A172 (cell line): ENCODE measurements at places on chromosomes 3 and 15. TPM values are rescaled to one million over a fixed set of nuclear protein-coding genes. Genes with fewer than 3 reads are reported as not detected.

DNA sequence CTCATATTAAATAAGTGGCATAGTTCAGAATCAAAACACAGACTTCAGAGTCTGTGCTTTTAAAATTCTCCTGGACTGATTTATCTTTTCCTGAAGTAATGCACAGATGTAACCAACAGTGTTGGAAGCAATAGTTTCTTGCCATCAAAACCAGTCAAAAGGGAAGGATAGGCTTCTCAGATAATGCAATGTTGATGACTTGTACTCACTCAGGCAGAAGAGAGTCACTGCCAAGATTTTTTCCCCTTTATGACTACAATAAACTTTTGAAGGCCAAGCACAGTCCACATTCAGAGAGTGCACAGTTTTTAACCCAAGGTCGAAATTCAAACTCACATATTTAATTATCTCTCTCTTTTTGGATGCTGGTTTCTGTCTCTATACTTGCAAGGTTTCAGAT is 305.0 kb upstream of the SGO1 start:
- DNase-seq = no peak

TM4SF18 gene
- total RNA-seq = 0.45 and 2.1 TPM in 2 replicates

TTLL13 gene
- not detected in 2 replicates for total RNA-seq

DNA sequence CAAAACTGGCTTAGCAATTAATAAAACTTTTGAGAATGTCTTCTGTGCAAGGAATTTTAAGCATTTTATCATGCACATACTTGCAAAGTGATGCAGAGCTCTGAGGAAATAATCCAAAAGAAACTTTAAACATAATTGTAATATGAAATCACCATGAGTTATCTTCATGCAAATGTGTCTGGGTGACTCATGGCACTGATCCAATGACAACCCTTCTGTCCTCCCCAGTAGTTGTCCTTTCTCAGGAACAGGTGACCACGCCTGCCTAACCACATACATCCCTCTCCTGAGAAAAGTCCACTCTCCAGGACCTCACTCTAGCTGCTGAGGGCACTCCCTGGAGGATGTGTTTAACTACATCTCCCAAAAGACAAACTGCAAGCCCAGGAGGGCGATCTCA is 530.6 kb upstream of the IL12A start:
- DNase-seq = peak; percentile 100

PLS1 gene
- 6.6 and 7.0 TPM in 2 replicates for total RNA-seq

HYAL1 gene
- total RNA-seq = 0.72 and 2.3 TPM in 2 replicates

DNA sequence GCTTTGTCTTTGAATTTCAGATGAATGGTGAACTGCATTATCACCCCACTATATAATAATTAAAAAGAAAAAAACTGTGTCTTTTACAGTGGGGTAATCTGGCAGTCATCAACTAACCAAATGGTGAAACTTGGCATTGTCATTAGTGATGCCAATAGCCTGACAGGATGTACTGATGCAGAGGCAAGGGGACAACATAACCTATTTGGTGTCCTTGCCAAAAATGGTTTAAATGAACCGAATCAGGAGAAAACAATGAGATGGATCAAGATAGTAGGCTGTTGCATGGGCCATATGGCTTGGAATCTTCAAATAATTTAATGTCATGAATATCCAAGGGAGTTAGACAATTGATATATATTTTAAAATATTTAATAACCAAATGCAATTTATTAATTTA is 738.7 kb downstream of the FHIT start:
- no peak for DNase-seq

- peak; percentile 93 for DNase-seq
Measured at GRCh38 chr15:78212546-78213424, 21.6 kb downstream of the ACSBG1 start.

ZNF662 gene
- not detected in 2 replicates for total RNA-seq

GRCh38 chr3:32420126-32421038 is 28.7 kb downstream of the CMTM7 start:
- DNase-seq = peak; percentile 94

DNA sequence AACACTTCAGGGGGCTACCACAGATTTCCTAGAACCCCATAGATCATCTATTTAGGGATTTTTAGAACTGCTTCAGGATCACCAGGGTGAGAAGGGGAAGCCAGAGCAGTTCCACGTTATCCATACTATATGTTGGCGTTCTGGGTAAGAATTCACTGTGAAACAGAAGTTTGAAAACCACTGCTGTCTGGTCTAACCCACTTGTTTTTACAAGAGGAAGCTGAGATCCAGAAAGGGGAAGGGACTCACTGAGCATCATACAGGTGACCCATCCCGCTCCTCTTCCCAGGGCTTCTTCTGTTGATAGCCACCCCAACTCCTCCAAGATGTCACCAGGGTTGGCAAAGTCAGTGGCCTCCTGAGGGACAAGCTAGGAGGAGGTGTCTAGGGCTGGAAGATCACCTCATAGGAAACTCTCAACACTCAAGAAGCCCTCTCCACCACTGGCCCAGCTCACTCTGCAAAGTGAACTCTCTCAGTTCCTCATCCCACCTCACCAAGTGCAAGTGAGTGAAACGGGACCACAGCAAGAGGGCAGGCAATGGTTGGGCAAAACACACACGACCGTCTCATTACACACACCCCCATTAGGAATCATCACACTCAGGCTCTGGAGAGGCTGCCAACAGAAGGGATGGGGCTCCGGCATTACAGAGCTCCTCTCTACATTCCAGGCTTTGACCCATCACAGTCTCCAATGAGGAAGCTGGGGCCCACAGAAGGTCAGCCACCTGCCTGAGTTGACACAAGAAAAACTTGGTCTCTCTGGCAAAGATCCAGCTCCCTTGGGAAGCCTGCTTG is 1.8 kb downstream of the DAPK2 start:
- no peak for DNase-seq

DNA sequence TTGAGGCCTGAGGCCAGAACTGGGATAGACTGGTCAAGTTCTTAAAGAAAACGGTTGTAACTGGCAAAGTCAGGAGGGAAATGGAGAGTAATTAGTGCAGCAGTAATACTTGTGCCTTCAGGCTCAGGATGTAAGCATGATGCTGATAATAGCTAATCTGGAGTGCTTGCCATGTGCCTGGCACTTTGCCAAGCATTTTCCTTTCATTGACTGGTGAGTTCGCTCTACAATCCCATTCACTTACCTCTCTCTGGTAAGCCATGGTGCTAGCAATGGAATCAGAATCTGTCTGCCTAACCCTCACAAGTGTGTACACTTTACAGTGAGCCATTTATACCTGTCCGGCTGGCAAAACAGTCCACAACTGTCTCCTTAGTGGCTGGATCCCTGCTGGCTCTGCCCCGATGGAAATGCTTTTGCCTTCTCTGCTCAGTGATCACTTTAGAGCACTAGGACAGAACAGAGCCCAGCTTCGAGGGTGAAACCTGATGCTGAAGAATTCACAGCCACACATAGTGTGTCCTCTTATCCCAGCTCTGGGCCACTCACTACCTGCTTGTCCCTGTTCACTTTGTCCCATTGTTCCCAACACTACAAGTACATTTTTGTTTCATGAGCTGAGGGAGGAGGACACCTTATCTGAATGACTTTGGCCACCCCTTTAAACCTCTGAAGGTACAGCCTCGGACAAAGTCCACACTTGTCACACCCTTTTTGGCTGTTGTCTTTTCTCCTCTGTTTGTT is 10.3 kb downstream of the CHP1 start:
- no peak for DNase-seq

TOPAZ1 gene
- not detected in 2 replicates for total RNA-seq

GRCh38 chr3:171190668-171191067 is 164.1 kb upstream of the SLC2A2 start:
- peak; percentile 76 for DNase-seq

SERINC4 gene
- total RNA-seq = not detected in 2 replicates

TMCO5A gene
- not detected in 2 replicates for total RNA-seq
